ENCODE measurements at places on chromosomes 13 and 19.

GRCh38 chr13:98436233-98436910 lies 140.5 kb downstream of the STK24 start:
- DNase-seq: no peak

DNA sequence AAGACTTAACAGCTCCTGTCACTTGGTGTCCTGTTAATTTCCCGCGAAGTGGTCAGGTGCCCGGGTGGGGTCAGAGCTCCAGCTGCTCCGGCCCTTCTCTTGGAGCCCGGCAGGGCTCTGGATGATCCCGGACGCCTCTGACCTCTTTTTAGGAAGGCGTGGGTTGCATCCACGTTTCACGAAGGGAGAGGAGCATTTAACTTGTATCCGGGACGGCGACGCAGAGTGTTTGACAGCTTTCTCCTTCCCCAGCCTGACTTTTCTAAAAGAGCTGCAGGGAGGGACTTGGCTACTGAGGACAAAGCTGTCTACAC lies 656 bp downstream of the ZNF155 start:
- peak; percentile 33 for DNase-seq

GRCh38 chr13:98509271-98510155 lies 67.4 kb downstream of the STK24 start:
- DNase-seq: peak; percentile 93

DNA sequence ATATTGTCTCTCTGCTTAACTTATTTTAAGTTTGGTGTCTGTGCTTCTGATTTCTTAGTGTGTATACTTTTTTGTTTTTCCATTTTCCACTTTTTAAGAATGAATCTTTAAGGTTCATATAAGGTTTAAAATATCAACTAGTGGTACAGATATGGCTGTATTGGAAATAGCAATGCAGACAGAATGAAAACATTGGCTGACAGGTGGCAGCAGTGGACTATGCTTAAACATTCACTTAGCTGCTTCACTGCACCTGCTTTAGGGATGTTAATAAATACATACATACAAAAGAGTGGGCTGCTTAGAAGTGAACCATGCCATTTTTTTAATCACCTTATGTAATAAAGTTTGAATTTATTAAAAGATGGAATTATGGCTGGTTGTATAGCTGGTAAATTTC lies 27.3 kb downstream of the TM9SF2 start:
- no peak for DNase-seq

DNA sequence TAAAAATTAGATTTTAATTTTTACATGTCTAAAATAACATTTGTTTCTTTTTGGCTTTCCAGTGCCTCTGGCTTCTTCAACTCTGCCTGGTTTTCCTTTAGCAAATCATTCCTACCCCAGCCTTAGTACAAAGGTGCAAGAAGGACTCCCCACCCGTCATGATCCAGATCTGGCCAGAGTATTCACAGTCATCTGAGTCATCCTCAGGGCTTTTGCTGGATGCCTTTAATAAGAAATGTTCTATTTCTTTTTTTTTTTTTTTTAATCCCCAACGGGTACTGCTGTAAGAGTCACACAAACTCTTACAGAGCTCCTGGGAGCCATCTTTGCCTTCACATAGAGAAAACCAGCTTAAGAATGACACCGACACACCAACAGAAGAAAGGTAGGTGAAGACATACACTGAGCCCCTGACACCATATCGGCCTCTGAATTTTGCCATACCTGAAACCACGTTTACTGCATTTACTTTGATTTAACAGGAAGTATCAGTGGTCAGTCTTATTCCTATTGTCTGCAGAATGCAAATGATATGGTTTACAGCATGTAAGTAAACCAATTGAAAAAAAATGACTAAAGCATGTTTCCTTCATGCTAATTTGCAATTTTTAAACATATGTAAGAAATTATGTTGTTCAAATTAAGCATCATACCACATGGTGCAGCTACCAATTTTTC lies 184.4 kb downstream of the NALCN start:
- DNase-seq: no peak

- DNase-seq: peak; percentile 46
Observed at GRCh38 chr13:42279080-42279479, 7.1 kb downstream of the AKAP11 start.

DNA sequence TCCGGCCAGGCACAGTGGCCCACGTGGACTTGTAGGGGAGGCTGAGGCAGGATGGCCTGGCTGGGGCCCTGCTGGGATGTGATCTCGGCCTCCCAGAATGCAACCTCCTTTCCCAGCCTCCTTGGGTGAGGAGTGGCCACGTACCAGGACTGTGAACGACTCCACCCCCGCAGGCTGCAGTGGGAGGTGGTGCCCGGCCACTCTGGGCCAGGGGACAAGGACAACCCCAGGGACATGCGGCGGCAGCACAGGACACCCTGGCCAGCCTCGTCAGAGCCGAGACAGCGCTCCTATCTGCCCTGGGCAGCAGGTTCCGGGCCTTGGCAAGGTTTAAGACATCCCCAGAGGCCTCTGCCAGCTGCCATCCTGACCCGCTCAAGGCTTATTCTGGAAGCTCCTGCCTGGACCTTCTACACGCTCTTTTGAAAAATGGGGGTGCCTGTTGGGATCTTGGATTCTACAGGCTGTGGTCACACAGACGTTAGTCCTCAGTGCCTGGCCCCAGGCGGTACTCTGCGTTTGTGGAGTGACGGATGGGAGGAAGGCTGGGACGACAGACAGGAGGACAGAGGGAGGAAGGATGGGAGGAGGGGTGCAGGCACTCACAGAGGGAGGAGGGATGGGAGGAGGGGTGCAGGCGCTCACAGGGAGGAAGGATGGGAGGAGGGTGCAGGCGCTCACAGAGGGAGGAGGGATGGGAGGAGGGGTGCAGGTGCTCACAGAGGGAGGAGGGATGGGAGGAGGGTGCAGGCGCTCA lies 19.9 kb upstream of the CACTIN start:
- no peak for DNase-seq
